ENCODE measurements at places on chromosomes 12 and 14.
A peak's percentile ranks its signal among the peaks of the same experiment; 100 is the strongest.

DNA sequence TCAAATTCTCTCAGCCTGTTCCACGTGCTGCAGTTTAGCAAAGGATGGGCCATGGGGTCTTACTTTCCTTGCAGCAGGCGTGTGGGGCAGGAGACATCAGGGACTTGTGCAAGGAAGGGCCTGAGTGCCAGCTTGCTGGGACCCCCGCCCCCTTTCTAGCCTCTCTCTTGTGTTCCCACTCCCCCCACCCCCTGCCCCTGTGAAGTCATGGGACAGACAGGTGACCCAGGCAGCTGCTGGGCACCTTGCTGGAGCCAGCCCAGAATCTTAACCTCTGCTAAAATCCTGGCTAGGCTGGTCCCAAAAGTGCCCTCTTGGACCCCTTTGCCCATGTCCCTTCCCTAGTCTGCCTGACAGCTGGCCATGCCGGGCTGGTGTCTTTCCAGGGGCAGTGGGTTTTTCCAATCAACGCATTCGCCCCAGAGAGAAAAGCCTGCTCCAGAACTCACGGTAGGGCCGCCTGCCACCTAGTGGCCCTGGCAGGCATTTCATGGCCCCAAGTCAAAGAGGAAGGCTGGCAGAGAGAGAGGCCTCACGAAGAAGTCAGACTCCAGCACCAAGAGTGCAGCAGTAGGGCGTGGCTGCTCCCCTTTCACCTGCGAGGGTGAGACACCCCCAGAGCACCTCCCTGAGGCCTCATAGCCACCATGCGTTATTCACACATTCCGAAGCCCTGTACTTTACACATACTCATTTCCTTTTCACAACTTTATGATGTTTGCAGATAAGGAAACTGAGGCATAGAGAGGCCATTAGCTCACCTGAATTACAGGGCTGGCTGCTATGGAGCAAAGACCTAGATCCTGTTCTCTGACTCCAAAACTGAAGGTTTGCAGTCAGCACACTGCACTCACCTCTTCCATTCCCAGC is 67.4 kb downstream of the LGMN start:
- peak; percentile 81 for DNase-seq

DNA sequence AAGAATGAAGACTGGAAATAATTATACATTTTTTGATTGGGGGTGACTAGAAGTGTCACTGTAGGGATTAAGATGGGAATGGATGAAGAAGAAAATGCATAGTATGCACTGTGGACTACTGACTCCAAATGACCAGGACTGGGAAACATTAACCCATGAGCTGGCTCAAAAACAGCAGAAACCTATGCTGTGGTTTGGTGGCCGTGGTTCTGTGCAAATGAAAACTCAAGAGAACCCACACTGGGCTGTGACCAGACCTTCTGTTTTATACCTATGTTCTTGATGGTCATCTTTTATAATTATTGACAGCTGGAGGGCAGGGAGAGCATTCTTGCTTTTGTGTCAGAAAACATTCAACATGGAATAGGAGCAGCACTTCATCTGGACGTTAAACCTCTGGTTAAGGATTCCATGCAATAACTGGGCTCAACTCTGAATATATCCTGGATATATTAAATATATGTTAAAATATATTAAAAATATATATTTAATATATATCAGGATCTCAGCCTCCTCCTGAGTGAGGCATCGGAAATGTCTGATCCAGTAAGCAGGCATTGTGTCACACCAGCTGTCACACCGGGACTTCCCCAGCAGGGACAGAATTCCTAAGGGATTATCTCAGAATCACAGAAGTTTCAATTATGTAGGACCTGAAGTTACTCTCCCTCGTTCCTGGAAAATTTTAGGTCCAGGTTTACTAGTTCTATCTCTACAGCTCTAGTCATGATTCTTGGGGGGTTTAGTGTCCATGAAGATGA is 48.5 kb downstream of the BBS10 start:
- no peak for DNase-seq

GRCh38 chr14:74661726-74662450 is 49.9 kb upstream of the LTBP2 start:
- no peak for DNase-seq

- DNase-seq, result no peak
Observed at GRCh38 chr12:42918443-42918842, 328.9 kb upstream of the PRICKLE1 start.

DNA sequence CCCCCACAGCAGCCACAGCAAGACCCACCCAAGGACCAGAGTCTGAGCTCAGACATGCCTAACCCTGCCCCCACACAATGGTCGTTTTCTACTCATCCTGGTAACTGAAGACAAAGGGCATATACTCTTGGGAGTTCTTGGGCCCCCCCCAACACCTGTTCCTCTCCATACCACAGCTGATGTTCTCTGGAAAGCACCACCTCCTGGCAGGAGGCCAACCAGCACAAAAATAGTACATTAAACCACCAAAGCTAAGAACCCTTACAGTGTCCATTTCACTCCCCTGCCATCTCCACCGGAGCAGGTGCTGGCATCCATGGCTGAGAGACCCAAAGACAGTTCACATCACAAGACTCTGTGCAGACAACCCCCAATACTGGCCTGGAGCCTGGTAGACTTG is 80.6 kb upstream of the DAAM1 start:
- DNase-seq, result peak; percentile 24

DNA sequence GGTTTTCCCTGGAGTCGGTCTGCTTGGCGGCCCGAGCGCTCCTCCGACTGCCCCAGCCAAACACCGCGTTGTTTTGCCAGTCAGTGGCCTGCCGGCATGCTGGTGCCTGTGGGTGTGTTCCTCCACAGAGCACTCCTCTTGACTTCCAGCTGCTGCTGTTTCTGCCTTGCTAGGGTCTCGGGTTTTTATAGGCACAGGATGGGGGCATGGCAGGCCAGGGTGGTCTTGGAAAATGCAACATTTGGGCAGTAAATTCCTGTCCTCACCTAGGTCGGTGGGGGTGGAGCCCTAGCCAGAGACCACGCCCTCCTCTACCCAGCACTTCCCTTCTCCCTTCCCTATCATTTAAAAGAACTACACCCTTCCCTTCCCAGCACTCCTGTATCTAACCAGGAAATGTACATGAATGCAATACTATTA is 34.7 kb upstream of the VASH1 start:
- DNase-seq, result peak; percentile 28

- no peak for DNase-seq
Observed at GRCh38 chr12:98399532-98399931, 115.9 kb upstream of the TMPO start.

DNA sequence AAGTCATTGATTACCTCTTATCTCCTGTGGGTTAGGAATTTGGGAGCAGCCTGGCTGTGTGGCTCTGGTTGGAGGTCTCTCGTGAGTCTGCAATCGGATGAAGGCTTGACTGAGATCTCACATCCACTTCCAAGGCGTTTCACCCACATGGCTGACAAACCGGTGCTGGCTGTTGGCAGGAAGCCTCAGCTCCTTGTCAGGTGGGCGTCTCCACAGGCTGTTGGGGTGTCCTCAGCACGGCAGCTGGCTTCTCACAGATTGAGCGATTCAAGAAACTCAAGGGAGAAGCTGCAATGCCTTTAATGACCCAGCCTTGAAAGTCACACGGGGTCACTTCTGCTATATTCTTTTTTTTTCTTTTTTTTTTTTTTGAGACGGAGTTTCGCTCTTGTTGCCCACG is 28.6 kb upstream of the CORO1C start:
- no peak for DNase-seq

- DNase-seq, result no peak
Observed at GRCh38 chr14:104265918-104266630, 127.7 kb downstream of the KIF26A start.

- no peak for DNase-seq
Observed at GRCh38 chr14:89856871-89857345, 97.6 kb downstream of the EFCAB11 start.

DNA sequence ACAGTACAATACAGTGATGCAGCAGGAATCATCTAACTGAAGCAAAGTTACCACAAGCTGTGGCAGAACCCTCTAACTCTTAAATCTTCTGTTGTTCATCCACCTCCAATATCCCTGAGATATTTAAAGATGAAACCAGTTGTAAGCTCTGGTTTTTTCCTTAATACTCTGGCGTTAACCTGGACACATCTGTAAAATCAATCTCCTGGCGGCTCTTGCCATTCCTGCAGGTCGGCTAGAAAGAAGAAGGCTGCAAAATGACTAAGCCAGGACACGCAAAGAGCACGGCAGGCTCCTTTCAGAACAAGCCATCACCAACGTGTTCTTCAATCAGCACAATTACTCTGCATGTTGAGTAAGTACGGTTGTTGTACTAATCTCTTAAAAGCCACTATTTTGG is 309.3 kb downstream of the MED13L start:
- no peak for DNase-seq

GRCh38 chr14:102565331-102565887 is 27.0 kb upstream of the RCOR1 start:
- DNase-seq, result no peak

DNA sequence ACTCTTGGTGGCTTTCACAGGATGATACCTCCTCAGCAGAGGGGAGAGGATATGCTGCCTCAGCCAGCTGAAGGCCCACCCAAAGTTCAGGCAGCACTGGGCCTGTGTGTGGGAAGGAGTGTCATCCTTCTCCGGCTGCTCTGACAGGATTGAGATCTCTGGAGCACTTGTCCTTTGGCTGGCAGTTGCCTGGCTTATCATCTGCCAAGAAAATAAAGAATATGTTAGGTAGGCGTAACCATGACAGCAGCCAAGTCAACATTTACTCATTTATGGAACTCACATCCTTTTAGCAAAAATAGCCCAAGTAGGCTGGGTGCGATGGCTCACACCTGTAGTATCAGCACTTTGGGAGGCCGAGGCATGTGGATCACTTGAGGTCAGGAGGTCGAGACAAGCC is 68.5 kb downstream of the PPFIBP1 start:
- DNase-seq, result no peak

DNA sequence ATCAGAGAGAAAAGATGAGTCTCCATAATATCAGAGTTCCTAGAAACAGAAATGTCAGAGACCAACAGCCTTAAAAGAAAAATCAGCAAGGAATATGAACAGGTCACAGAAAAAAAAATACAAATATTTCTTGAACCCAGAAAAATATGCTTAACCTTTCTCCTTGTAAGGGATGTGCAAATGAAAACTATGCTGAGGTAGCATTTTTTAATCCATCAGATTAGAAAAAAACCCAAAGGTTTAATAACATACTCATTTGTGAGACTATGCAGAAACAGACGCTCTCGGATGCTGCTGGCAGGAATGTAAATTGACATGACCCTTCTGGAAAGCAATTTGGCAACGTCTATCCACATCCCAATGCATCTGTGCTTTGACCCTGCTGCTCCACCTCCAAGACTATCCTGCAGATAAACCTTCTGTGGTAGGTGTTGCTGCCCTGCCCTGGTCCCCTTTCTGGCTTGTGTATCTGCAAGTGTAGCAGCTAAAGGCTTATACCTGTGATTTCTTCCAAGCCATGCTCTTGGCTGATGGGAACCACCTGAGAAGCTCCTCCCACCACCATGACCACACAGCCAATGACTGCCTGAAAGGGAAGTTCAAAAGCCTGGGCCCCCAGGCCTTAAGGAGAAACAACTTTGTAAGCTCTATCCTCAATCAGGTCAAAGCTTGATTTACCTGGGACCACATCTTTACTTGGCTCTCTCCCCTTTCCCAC is 49.4 kb downstream of the LTBP2 start:
- DNase-seq, result peak; percentile 82

Data from NCI-H1694 (cell line).